ENCODE measurements at places on chromosomes 7 and 10.

DNA sequence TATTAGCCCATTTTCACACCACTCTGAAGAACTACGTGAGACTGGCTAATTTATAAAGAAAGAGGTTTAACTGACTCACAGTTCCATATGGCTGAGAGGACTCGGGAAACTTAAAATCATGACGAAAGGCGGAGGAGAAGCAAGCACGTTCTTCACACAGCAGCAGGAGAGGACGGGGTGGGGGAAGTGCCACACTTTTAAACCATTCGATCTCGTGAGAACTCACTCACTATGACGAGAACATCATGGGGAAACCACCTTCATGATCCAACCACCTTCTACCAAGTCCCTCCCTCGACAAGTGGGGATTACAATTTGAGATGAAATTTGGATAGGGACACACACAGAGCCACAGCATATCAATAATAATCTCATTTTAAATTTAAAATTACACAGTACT lies 80.2 kb downstream of the VWDE start:
- no peak for DNase-seq

DNA sequence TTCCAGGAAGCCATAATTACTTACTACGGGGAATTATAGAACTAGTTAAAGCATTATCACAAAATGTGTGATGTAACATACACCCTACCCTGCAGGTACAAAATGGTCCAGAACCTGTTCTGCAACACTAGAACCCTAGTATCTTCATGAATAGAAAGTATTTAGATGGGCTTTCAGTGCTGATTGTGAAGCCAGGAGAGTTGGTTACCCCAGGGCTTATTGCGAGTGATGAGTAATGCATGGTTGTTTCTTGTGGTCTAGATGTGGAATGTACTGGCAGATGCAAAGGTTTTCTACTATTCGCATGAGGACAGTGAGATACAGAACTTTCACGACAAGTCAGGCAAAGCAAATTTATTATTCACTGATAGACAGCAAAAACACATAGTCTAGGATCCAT lies 33.6 kb upstream of the AGR3 start:
- DNase-seq, result no peak

GRCh38 chr10:82888809-82889455 lies 1013.9 kb downstream of the NRG3 start:
- DNase-seq, result no peak

DNA sequence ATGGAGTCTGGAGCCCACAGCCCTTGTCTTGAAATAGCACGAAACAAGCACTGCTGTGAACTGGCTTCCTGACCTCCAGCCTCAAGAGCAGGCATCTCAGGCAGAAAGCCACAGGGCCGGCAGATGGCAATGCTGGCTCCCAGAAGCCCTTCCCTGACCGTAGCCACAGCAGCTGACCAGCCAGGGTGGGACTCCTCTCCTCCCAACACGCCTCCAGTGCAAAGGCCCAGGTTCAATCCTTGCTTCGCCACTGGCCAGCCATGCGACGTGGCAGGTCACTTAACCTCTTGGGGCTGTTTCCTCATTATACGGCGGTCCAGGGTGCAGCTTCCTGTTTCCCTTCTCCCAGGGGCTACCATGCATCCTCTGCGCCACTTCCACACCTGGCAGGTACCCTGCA lies 12.8 kb downstream of the PRKAG2 start:
- DNase-seq, result no peak
